ENCODE measurements at places on chromosomes 2 and 18. TPM values are rescaled to one million over a fixed set of nuclear protein-coding genes. Genes with fewer than 3 reads are reported as not detected.

DNA sequence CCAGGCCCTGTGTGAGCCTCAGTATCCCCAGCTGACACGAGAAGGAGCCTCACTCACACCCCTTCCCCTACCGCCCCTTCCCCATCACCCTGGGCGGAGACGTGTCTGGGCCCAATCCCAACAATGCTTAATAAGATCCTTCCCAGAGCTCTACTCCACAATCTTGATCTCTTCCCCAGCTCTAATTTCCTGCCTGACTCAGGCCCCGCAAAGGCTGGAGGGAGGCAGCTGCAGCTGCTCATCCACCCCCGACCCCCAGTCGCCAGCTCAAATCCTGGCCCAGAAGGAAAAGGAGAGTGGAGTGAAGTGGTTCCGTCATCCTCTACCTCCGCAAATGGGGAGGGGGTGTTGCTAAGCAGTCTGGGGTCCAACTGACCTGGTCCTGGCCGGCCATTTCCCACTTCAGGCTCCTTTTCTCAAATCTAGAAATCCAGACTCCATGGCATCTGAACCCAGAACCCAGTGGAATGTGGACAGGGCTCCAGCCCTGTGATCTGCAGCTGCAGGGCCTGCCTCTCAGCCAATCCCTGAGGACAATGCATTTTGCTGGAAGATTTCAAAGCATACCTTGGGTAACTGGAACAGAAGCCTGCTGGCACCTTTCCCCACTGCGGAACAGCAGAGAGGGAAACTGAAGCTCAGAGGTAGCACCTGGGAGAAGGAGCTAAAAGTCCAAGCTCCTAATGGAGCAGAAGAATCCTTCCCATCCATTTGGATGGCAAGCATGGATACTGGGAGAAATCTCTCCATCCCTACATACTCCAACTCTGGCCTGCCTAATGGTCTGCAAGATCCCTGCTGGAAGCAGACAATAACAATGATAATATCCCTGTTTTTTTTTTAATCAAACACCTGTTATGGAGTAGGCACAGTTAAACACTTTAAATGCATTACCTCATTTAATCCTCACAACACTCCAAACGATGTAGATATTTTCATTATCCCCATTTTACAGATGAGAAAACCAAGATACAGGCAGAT lies 5.6 kb upstream of the TNS1 start:
- peak; percentile 23 for DNase-seq

DNA sequence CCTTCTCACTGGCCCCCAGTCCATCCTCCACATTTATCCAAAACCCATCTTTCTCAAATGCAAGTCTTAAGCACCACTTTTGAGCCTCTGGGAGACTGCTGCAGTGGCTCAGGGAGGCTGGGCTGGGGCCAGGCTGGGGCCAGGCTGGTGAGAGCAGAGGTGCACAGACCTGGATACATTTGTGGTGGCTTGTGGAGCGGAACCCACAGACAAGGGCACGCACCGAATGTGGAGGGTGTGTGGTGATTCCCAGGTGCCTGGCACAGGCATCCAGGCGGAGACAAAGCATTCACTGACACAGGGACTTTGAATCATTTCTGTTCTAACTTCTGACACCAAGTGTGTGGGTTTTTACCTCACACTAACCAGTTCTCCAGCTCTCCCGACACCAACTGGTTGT lies 42.2 kb upstream of the MGAT4A start:
- no peak for DNase-seq

- no peak for DNase-seq
Measured at GRCh38 chr2:102037681-102038080, 45.9 kb downstream of the IL1R2 start.

GRCh38 chr2:25460261-25460905 lies 118.7 kb upstream of the DNMT3A start:
- DNase-seq, result no peak

DNA sequence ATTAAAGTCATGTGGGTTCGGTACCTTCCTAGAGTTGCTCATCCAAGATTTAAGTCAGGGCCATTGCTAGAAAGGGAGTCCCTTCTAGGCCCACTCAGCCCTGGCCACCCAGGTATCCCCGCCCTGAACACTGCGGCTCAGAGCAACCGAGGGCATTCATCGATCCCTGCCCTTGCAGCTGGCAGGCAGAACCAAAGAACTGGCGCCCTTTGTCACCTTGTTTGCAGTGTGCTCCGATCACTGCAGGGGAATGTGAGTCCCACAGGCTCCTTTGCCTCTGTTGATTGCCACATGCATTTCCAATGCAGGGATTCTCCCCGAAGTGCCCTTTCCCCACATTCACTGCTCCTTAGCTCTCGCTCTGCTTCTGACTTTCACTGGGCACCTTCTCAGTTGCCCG lies 108.5 kb downstream of the CMPK2 start:
- DNase-seq, result no peak

- no peak for DNase-seq
Measured at GRCh38 chr2:7849027-7849426, 832.8 kb upstream of the ID2 start.

- DNase-seq, result no peak
Measured at GRCh38 chr2:133787207-133787606, 218.9 kb upstream of the NCKAP5 start.

GRCh38 chr2:85187069-85187468 lies 53.9 kb downstream of the TCF7L1 start:
- no peak for DNase-seq

DNA sequence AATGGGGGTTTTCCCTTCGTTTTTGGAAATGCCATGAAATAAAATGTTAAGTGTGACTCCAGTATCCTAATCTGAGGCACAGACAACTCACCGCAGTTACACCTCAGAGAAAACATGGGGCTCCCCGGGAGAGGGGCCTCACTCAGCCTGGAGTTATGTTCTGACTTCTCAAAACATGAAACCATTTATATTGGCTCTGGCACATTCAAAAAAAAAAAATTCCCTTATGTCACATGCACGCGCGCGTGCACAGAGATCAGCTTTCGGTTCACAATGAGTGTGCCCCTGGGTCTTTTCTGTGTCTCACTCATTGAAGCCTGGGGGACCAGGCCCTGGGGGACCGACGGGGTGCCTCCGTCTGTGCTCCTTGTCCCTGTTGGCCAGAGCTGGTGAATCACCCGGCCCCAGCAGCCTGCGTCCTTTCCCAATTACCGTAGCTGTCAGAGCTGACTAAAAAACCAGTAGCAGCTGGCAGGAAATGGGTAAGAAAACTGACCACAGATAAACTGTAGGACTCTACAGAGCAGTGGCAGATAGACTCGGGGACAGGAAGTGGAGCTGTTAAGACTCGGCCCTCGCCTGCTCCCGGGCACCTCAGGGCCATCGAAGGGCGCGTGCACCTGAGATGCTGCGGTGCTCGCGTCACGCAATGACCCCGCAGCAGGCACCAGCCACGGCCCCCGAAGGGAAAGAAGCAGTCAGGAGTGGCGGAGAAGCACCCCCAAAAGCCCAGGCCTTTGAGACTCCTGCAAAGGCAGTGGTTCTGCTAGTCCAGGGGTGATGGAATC lies 138.3 kb upstream of the ID2 start:
- DNase-seq, result no peak

- DNase-seq, result no peak
Measured at GRCh38 chr2:73890301-73891092, 2.3 kb upstream of the ACTG2 start.

GRCh38 chr2:42949125-42949524 lies 156.7 kb upstream of the HAAO start:
- no peak for DNase-seq

- DNase-seq, result no peak
Measured at GRCh38 chr2:191255271-191255670, 10.1 kb downstream of the MYO1B start.

DNA sequence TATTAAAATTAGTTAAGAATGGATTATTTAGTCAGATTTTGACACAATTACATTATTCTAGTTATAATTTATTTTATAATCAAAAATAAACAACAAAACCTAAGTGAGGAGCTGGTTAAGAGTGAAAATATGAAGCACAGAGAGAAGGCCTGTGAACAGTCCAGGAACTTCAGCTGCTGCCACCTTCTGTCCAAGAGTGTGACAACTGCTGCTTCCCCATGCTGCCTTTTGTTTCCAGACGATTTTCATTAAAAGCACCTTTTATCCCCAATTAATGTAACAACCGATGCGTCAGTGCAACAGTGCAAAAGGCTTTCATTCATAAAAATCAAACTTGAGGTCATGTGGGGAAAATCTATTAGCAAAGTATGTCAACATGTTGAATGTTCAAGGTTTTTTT lies 363.6 kb downstream of the CTNNA2 start:
- DNase-seq, result no peak

DNA sequence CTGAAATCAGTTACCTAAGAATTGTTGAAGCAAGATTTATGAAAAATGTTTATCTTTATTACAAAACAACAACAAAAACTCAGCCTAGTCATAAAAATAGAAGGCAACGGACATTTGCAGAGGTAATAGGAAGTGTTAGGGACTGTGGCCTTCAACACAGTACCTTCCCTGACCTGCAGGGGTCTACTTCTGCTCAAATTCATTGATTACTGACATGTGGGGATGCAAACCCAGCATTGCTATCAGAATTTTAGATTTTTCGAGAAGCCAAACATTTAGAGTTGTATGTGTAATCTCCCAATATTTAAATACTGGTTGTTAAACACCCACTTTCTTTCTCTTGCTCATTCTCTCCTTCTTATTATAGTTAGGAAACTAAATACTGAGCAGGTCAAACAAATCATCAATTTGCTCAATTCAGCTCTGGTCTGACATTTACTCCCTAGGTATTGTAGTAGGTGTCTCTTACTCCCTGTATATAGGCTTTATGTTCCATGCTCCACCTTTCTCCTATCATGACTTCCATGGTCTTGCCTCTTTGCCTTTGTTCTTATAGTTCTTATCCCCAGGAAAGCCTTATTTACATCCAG lies 198.5 kb downstream of the UBE2E3 start:
- no peak for DNase-seq

GRCh38 chr18:22667616-22668422 lies 250.1 kb upstream of the CTAGE1 start:
- DNase-seq, result no peak

DNA sequence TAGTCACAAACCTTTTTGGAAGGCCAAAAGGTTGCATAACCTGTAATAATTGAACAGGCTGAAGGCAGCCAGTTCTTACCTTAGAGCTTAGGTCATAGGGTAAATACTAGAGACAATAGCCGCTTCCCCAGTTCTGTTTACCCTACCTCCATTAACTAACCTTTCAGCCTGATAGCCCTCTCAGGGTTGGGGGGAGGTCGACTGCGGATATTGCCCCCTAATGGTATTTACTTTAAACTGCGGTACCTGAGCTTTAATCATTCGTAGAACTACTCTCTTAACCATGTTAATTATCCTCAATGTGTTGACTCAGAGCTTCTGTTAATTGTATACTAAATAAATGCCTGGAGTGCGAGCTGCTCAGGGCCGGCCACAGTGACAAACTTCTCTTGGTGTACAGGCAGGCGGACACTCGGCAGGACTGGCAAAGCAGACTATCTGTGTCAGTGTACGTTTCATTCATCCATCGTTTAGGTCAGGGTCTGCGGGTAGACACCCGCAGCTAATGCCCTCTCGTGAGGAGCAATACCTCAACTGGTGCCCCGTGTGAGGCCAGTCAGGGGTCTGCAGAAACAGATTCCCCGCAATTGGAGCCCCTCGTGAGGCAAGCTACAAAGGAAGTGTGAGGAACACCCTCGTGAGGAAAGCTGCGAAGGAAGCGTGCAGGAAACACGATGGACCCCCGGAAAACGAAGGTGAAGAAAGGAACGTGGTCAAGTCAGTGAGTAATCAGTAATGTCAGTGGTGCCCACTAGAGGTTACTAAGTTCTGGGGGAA lies 115.3 kb upstream of the SCN7A start:
- DNase-seq, result no peak

DNA sequence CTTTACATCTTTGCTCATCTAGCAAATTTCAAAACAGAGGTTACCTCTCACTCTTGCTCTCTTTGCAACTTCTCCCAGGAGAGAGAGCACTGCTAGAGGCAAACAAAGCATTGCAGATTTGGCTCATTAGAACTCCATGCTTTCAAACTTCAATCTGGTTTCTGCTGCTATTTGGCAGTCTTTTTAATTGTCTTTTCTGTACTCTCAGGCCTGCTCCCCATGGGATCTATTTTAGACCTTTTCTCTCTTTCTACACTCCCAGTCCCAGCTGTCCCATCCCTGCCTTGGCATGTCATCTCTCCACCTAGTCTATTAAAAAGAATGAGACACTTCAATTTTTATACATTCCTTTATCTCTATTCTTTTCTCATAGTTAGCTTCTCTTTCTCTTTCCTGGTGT lies 15.2 kb downstream of the KCNJ3 start:
- DNase-seq, result no peak

GRCh38 chr2:40049781-40050180 lies 270.7 kb upstream of the THUMPD2 start:
- DNase-seq, result no peak

DNA sequence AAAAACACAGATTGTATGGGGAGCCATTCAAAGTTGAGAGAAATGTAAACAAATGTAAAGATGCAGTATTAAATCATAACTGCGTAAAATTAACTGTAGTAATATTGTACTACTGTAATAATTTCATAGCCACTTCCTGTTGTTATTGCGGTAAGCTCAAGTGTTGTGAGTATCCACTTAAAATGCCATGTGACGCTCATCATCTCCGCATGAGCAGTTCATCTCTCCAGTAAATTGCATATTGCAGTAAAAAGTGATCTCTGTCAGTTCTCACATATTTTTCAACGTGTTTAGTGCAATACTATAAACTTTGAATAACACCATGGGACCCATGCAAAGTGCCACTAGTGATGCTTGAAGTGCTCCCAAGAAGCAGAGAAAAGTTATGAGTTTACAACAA lies 41.8 kb upstream of the SP3 start:
- no peak for DNase-seq

DNA sequence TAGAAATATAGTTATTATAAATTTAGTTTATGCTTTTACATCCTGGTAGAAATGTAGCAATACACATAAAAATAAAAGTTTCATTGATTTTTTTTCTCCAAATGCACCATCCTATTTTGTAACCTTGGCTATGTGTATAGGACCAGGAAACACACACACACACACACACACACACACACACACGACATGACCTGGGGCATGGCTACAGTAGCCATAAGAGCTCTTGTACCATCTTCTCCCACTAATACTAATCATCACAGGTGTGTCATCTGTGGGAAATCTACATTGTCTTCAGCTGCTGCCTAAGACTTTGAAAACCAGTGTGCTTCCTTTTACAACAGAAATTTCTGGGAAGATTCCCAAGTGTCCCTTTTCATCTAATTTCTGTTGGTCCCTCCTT lies 144.3 kb downstream of the MCFD2 start:
- DNase-seq, result no peak

The SERPINB4 gene
- 0.13 TPM for total RNA-seq

The CYP1B1 gene
- 0.13 TPM for total RNA-seq

The LTBP1 gene
- 22.1 TPM for total RNA-seq

The HAAO gene
- total RNA-seq, result not detected

The RMDN2 gene
- total RNA-seq, result 1.3 TPM

The SULT6B1 gene
- total RNA-seq, result not detected

The FKBP1B gene
- 8.0 TPM for total RNA-seq
